Brain microvascular endothelial cell (primary cell): ENCODE measurements at places on chromosomes 4 and X.
A peak's percentile ranks its signal among the peaks of the same experiment; 100 is the strongest.

DNA sequence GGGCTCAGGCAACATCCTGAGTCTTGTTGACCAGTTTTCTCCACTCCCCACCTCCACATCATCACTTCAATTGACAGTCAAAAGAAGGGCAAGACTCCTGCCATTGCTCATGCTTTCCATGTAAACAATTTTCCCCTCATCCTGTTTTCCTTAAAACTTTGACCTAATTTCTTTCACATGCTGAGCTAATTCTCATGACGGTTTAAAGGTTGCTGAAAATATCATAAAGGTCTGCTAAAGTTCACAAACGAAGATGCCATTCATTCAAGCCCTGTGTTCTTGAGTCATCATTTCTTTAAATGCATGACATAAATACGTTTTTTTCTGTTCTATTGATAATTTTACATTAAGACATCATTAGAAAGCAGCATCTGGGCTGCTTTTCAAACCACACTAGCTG lies 353.9 kb downstream of the NKX6-1 start:
- no peak for DNase-seq

GRCh38 chr4:26029568-26030131 lies 115.6 kb downstream of the SMIM20 start:
- DNase-seq: no peak

GRCh38 chr4:2048831-2049230 lies 10.3 kb upstream of the NAT8L start:
- DNase-seq: no peak

- DNase-seq: peak; percentile 40
These were observed 11.0 kb downstream of the SUPT20HL1 start for GRCh38 chrX:24371391-24371972.

DNA sequence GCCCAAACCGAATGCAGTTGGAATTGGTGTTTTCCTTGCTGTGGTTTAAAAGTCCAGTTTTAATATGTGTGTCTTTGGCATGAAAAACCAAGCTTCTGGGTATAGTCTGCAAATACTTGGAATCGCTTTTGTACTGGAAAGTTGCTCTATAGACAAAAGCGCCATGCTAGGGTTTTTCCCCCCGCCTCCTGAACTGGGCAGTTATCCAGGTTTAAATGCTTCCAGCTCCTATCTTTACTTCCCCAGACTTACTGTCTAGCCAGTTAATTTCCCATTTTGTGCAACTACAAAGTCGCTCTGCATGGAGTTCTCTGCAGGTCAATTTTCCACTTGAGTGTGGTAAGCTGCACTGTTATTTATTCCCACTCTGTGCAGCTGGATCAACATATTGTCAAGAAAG lies 2.7 kb downstream of the RASL11B start:
- peak; percentile 20 for DNase-seq

DNA sequence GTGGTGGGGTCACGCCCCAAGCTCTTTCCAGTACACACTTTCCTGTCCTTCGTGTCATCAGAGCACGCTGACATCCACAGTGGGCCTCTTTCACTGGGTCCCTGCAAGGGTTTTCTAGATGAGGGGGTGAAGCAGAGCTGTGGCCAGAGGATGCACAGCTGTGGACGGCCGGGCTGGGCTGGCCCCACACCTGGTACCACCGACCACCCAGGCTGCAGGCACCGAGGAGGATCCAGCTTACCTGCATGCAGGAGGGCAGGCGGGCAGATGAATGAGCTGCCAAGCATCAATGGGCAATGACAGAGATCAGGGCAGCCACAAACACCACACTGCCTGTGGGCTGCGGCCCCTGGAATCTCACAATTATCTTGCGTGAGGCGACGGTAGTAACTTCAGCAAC lies 9.5 kb upstream of the GRPEL1 start:
- DNase-seq: no peak

DNA sequence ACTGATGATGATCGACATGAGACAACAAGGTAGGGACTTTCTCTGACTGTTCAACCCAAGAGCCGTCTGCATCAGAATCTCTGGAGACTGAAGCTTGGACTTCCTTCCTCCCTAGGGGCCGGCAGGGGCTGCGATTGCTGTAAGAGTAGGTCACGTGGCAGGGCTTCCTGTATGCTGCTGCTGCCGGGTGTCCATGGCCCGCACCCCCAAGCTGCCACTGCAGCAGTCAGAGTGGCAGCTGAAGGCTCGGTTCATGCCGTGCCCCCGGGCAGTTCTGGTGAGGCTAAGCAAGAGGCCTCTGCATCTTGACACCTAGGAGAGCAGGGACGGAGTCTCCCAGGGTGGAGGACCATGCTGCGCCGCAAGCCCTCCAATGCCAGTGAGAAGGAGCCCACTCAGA lies at the start of gene SASH3:
Gene SASH3, plus strand, starts transcription at position 203 of the 400 bp plus-strand sequence. Its CDS starts 149 bp downstream, at position 352.
- DNase-seq: no peak
